ENCODE measurements at places on chromosomes 4 and X. TPM values are rescaled to one million over a fixed set of nuclear protein-coding genes. Genes with fewer than 3 reads are reported as not detected.

The POU4F2 gene
- total RNA-seq = not detected

The POLR2B gene
- total RNA-seq = 68.1 TPM

The CT45A10 gene
- total RNA-seq = not detected

The PAGE1 gene
- total RNA-seq = not detected

The SSX4 gene
- not detected for total RNA-seq

The DMRTC1B gene
- total RNA-seq = 0.45 TPM

The ETNPPL gene
- total RNA-seq = 8.3 TPM

The PAGE2B gene
- not detected for total RNA-seq

The SSX2 gene
- not detected for total RNA-seq

The DGAT2L6 gene
- not detected for total RNA-seq

The ENOPH1 gene
- total RNA-seq = 30.0 TPM

The UGT2B11 gene
- not detected for total RNA-seq

The EOLA1 gene
- 18.9 TPM for total RNA-seq

The PQBP1 gene
- 51.2 TPM for total RNA-seq

The PPEF1 gene
- not detected for total RNA-seq

The KCNIP4 gene
- total RNA-seq = not detected

The UGT2B15 gene
- not detected for total RNA-seq

The SAT1 gene
- 417 TPM for total RNA-seq

DNA sequence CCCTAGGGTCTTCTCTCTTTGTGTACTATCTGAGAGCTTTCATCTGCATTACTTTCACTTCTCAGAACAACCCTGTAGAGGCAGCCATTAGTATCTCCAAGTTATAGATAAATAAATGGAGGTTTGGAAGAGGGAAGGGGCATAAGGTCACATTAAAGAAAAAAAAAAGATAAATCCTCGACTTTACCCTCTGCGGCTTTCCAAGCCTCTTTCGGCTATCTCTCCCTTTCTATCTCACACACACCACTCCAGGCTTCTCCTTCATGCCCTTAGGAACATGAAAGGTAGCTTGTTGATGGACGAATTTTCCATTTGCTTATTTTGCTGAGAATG is 660 bp upstream of the ARHGEF9 start:
- no peak for DNase-seq

GRCh38 chr4:112517067-112517634 is 1.2 kb upstream of the NEUROG2 start:
- no peak for DNase-seq

- DNase-seq = no peak
Measured at GRCh38 chrX:121642415-121642814, 595.0 kb downstream of the GLUD2 start.

GRCh38 chr4:168569066-168569930 is 72.4 kb downstream of the PALLD start:
- DNase-seq = no peak

DNA sequence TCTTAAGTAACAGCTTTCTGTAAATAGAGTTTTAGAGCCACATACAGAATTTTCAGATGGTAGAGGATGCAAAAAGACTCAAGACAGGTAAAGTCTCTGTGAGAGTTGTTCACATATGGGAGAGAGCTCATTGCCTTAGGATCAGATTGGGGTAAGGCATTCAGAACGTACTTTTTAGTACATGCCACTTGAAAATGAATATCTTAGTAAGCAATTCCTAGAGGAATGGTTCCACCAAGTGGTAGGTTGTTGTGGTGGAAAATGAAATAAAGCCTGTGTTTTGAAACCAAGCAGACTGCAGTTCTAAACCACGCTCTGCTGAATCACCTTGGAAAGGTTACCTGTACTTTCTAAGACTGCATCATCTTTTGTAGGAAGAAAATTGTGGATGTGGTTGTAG is 547.0 kb upstream of the LCORL start:
- DNase-seq = no peak

- no peak for DNase-seq
Measured at GRCh38 chrX:50536955-50537354, 66.3 kb upstream of the DGKK start.

DNA sequence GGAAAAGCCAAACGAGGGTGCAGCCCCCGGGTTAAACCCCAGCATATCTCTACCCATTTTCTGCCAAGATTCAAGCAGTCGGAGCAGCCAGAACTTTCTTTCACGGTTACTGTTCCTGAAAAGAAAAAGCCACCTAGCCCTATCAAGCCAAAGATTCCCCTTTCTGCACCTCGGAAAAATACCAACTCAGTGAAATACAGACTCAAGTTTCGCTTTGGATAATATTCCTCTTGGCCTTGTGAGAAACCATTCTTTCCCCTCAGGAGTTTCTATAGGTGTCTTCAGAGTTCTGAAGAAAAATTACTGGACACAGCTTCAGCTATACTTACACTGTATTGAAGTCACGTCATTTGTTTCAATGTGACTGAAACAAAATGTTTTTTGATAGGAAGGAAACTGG is 20.0 kb downstream of the FGF5 start:
- no peak for DNase-seq

DNA sequence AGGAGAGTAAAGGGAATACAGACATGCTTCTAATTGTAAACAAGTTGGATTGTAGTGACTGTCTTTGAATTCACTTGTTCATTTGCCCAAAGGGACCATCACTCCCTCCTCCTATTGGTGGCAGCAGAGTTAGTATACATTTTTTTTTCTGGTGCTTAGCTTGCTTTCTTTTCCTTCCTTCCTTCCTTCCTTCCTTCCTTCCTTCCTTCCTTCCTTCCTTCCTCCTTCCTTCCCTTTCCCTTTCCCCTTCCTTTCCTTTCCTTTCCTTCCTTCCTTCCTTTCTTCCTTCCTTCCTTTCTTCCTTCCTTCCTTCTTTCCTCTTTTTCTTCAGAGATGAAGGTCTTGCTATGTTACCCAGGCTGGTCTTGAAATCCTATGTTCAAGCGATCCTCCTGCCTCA is 94.8 kb upstream of the ATP6AP2 start:
- DNase-seq = no peak

- DNase-seq = no peak
Measured at GRCh38 chr4:7187691-7188090, 4.6 kb upstream of the SORCS2 start.

GRCh38 chrX:103488794-103489193 is 30.5 kb downstream of the RAB40A start:
- DNase-seq = no peak

GRCh38 chr4:95825546-95825945 is 14.3 kb upstream of the PDHA2 start:
- no peak for DNase-seq

GRCh38 chr4:2839060-2839459 is 4.6 kb upstream of the ADD1 start:
- no peak for DNase-seq

- DNase-seq = no peak
Measured at GRCh38 chrX:118772051-118772450, 44.6 kb downstream of the IL13RA1 start.

DNA sequence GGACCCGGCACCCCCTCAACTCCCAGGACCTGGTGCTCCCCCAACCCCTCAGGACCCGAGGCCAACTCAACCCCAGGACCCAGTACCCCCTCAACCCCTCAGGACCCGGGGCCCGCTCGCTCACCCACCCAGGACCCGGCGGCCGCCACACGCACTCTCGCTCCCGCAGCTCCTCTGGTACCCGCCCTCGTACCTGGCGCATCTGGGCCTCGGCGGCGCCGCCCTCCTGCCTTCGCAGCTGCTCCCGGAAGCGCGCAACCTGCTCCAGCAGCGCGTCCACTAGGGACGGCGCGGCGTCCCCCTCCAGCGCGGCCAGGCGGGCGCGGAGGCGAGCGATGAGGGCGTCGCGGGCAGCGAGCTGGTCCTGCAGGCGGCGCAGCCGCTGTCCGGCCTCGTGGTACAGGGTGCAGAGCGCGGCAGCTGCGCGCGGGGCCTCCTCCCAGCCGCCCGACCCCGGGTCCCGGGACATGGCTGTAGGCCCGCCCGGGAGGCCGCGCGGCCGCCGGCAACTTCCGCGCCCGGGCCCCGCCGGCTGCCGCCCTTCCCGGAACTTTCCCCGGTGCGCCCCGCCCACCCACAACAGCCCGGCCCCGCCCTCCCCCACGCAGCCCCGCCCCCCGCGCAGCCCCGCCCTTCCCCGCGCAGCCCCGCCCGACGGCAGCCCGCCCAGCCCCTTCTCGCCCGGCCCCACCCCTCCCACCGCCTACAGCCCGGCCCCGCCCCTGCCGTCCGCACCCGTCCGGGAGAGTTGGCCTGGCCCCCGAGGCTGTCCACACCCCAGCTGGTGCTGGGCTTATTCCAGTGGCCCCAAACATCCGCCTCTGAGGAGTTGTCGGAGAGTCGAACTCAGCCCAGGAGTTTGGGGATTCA is at the start of gene TNIP2:
TSS of gene TNIP2 (minus strand) at position 516 of the 870 bp plus-strand sequence. CDS start at position 469, 47 bp downstream.
- peak; percentile 92 for DNase-seq

DNA sequence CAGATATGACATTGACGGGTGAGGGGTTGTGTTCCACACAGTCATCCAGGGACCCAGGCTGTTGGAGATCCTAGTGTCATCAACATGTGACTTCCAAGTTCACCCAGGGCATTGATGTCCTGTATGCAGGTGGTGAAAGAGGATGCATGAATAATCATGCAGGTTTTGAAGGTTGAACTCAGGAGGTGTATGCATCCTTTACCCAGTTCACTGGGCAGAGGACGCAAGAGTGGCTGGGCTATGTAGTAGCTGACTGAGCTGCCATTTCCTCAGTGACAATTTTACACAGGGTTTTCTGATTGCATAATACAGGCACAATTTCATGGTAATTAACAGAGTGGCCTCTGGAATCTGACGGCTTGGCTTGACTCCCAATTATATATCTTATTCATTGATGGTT is 323.0 kb downstream of the HS3ST1 start:
- DNase-seq = no peak

GRCh38 chr4:7890635-7891393 is 48.8 kb downstream of the AFAP1 start:
- no peak for DNase-seq

- DNase-seq = no peak
Measured at GRCh38 chr4:18536428-18536827, 514.9 kb upstream of the LCORL start.

GRCh38 chrX:41737065-41737464 is 13.1 kb downstream of the GPR82 start:
- no peak for DNase-seq

DNA sequence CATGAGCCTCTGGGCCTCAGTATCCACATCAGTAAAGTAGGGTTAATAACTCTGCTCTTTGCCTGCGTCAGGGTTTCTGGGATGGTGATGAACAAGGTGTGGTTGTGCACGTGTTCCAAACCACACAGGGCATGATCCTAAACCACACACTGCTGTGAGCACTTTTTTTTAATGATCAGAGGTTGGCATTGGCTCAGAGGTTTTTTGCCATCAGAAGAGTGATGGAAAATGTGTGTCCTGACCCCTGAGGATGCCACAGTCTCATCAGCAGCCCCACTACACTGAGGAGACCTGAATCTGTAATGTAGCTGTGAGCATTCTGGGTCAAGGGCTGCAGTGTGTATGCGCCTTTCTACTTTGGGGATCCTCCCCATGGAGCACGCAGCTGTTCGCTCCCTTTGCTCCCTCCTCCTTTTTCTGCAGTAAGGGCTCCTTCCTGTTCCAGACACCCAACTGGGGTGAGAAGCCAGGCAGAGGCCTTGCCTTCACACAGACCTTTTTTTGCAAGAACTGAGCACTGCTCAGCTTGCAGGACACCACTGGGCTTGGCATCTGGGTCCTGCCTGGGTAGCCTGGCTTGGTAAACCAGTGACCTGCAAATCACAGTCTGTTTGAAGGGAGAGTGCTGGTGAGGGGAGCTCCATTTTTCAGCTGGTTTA is 87.5 kb downstream of the MAMLD1 start:
- DNase-seq = no peak

GRCh38 chrX:153446636-153446936 is 730 bp upstream of the TREX2 start:
- DNase-seq = no peak

DNA sequence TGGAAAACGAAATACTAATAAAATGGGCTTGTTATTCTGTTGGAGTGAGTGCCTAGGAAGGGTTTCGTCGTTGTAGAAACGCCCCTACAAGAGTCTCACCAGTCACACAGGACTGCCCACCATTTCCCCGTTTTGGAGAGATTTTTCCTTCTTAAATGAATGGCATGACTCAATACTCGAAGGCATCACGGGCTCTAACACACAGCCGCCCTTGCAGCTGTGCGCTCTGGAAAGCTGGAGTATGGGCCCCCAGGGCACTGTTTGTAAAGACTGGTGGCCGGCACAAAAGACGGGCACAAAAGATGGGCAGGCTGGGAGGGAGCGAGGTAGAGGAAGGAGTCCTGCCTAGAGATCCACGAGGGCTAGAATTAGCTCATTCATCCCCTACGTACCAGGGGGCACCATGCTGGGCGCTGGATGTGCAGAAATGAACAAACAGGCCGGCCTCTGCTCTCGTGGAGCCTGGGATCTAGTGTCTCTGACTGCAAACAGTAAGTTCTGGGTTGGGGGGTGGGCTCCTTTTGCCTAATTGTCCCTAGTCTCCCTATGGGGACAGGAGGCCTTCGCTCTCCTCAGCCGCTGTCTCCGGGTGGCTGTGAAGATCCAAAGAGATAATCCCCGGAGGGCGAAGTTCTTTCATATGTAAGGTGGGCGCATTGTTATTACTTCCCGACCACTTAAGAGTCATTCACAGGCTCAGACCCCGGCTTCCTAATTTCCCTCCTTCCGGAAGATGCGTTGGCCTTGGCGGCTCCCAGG is 1.0 kb upstream of the SFRP2 start:
- no peak for DNase-seq

GRCh38 chr4:109649872-109650271 is 53.4 kb downstream of the CASP6 start:
- no peak for DNase-seq

- DNase-seq = peak; percentile 47
Measured at GRCh38 chrX:50814701-50815100, 707 bp upstream of the SHROOM4 start.

- DNase-seq = no peak
Measured at GRCh38 chr4:168487282-168488035, 7.2 kb upstream of the DDX60L start.
